ENCODE measurements at places on chromosomes 11 and 22.

DNA sequence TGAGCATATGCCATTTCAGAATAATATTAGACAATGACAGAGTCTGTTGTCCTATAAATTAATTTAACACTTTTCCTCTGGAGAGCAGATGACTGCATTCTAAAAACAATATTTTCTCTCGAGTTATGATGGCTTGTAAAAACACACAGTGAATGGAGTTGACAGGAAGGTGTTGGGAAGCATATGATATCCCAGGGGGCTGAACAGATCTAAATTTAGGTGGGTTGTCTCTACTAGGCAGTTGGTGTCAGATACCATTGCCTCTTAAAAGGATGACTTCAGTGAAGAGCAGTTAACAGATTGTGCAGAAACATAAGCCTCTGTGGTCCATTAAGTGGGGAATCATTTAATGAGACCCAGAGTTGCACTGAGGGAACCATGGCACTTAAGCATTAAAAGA lies 30.7 kb downstream of the SVIP start:
- DNase-seq = no peak

GRCh38 chr22:26735019-26735409 lies 77.6 kb downstream of the MIAT start:
- no peak for DNase-seq

DNA sequence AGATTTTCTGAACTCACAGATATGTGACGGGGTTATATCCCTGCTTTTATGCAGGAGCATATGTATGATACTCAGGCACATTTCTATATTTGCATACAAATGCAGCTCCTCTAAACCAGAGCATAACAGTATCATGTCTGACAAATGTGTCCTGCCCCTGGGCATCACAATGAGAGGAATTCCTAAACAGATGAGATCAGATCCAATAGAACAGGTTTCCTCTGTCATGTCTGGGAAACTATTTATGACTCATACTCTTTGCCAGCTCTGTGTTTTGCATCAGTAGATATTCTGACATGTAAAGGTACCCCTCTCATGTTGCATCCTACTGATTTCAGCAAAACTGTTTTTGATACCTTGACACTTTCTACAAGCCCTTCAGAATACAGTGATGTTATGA lies 29.4 kb downstream of the SYT9 start:
- DNase-seq = peak; percentile 29

DNA sequence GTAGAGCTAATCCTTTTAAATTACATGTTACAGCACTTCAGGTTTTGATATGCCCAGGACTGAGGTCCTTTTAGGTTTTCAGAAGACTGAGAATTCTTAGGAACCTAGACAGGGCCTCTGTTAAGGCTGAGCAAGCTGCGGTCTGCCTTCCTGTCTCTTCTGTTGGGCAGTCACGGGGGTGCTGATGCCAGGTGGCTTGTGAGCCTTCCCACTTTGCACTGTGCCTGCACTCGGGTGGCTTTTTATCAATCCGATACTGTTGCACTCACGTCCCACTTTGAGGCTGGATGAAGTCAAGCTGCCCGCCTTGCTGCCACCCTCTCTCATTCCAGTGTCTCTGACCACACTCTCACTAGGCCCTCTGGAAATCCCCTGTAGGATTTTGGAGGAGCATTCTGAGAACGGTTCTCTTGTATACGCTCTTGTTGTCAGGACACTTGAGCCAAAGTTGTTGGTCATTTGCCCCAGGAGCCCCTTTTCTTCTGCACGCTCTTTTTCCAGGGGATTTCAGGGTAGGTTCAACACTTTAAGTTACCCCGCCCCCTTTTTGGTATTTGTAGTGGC lies 141.8 kb downstream of the TEAD1 start:
- DNase-seq = no peak

DNA sequence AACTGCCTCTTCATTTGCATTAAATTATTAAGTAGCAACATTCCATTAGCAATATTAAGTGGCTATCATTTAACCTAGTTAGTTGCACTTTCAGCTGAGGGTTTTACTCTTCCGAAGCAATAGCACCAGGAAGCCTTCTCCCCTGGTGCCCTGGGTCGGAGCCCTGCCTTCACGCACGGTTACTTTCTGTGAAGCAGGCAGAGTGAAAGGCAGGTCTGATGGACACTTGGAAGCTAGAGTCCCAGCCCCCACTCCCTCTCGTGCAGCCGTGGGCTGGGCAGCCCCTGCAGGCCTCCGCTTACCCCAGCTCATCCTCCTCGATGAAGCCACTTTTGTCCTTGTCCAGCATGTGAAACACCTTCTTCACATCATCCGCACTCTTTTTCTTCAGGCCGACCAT lies 2.0 kb downstream of the PVALB start:
- DNase-seq = no peak

DNA sequence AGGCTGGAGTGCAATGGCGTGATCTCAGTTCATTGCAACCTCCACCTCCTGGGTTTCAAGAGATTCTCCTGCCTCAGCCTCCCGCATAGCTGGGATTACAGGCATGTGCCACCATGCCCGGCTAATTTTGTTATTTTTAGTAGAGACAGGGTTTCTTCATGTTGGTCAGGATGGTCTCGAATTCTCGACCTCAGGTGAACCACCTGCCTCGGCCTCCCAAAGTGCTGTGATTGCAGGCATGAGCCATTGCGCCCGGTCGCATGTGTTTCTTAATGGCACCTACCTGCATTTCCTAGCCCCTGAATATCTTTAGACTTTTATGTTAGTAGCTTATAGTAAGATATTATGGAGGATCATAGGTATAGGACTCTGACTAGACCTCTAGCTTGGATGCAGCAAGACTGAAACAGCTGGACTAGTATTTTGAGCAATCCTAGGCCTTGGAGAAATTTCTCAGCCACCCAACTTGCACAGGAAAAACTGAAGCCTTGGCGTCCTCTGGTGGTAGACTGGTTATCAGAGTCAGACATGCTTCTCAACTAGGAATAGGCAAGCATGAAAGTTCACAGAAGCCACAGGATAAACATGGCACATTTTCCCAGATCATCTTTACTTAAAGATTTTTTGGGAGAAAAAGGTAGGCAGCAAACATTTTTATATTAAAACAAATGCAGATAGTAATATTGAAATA lies 22.7 kb upstream of the C1QTNF4 start:
- peak; percentile 52 for DNase-seq

GRCh38 chr11:113553235-113553634 lies 78.0 kb upstream of the DRD2 start:
- DNase-seq = peak; percentile 59

DNA sequence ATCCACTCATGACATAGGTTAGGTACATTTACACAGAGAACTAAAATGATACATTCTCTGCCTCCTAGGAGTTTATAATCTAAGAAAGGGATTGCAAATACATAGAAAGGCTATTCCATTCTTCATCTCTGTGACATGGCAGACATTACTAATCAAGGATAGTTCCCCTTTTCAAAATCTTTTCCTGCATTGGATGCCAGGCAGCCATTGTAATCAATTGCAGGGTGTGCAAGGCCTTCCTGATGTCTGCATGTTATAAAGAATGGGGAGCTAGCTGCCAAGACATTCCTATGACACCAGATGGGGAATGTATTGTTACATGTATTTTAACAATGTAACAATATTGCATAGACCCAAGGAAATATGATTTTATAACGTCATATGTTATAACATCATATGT lies 82.0 kb downstream of the KIRREL3 start:
- DNase-seq = no peak

- DNase-seq = no peak
These were observed 81.6 kb upstream of the SORL1-AS1 start for GRCh38 chr11:121534131-121535093.

DNA sequence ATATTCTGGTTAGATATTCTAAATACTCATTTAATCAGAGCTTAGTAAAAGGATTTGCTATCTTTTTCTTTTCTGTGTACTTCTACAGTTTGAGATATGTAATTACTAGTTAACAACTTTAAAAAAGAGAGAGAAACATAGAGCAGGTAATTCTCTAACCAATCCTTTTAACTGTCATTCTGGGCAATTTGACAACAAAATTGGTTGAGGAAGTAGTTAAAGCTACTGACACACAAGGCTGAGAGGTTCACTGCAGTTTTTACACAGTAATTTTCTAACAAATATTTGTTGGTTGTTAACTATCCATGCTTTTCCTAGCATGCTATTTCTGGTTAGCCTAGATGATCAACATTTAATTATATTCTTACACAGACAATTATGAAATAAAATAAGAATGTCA lies 3.6 kb downstream of the SOX6 start:
- no peak for DNase-seq

DNA sequence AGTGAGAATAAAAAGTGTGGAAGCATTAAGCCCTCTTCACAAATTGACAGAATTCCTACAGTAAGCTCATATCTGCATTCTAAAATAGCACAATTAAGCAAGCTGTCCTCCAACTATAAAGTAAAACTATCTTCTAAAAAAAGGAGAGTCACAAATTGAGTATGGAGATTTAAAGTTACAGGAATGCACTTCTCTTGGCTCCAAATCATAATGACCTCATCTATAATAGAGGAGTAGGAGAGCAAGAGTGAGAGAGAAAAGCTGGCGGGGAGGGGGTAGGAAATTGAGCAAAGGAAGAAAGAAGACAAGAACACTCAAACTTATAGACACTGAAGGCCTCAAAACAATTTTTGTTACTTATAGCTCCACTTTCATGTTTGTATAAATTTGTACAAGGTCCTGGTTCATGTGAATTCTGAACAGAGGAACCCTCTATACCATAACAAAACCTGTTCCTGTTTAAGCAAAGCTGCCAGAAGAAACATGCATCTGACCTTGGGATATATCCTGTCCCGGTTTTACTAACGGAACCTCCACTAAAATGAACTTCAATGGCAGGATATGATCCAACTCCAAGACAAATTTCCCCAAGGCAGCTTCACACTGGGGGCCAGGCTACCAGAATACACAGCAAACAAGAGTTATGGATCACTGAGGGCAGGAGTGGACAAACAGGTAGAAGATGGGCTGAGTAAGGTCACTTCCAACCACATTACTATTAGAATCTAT lies 37.2 kb downstream of the SLC35F2 start:
- no peak for DNase-seq

GRCh38 chr11:109046284-109046992 lies 375.6 kb upstream of the C11orf87 start:
- no peak for DNase-seq

- no peak for DNase-seq
These were observed 14.2 kb downstream of the IFT27 start for GRCh38 chr22:36761553-36762240.

DNA sequence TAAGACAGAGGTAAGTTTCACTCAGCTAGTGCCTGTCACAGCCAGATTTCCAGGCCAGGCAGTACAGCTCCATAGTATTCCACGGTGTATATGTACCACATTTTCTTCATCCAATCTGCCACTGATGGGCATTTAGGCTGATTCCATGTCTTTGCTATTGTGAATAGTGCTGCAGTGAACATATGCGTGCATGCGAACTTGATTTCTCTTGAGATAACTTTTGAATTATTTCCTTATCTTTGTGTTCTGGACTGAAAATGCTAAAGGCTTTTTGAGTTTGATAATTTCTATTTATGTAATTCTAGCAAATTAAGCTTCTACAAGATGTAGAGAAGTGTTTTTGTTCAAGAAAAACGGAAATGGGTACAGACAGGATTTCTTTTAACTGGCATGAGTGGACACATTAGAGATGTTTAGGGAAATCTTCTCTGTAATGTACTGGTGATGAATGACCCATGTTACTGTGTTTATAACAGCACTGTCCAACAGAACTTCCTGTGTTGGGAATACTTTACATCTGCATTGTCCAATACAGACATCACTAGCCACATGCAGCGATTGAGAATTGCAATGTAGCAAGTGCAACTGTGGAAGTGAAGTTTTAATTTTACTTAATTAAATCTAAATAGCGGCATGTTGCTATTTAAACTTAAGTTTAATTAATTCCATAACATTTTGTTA lies 151.3 kb downstream of the CADM1 start:
- no peak for DNase-seq

DNA sequence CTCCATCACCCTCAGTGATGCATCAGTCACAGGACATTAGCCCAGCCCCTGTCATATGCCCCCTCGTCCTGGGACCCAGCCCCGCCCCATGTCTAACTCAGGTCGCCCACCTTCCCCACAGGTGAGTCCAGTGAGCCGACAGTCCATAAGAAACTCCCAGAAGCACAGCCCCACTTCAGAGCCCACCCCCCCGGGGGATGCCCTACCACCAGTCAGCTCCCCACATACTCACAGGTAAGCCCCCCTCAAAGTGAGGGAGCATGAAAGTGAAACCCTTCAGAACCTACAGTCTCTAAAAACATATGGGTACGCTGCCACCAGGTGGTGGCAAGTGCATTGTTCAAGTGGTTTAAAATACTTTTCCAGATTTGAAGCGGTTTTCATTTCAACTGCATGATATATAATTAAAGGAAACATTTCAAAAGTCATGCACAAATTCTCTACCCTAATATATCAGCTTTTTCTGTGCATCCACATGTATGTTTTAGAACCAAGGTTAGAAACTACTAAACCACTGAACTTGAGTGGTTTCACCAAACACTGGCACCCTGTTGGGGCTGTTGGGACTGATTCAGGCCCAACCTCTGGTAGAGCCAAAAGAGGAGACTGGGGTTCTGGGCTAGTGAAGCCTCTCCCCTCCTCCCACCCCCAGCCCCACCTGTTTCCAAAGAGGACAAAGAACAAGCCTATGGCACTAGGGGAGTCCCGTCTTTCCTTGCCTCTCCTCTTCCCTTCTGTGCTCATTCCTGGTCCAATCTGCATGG lies 17.3 kb downstream of the EPS8L2 start:
- peak; percentile 66 for DNase-seq

GRCh38 chr22:40423882-40424640 lies 53.7 kb downstream of the SGSM3 start:
- no peak for DNase-seq

DNA sequence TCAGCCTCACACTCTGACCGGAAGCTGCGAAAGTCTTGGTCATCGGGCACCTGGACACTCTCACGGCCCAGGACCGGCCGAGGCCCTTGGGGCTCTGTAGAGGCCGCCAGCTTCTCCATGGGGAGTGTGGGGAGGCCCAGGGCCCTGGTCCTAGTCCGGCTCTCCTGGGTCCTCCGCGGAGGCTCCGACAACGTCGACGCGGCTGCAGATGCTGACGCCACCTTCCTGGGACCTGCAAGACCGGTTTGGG lies 12.9 kb downstream of the STARD10 start:
- peak; percentile 68 for DNase-seq

- no peak for DNase-seq
These were observed 135.8 kb upstream of the FIBIN start for GRCh38 chr11:26858098-26858497.

- no peak for DNase-seq
These were observed 805.7 kb downstream of the METTL15 start for GRCh38 chr11:28913883-28914282.

DNA sequence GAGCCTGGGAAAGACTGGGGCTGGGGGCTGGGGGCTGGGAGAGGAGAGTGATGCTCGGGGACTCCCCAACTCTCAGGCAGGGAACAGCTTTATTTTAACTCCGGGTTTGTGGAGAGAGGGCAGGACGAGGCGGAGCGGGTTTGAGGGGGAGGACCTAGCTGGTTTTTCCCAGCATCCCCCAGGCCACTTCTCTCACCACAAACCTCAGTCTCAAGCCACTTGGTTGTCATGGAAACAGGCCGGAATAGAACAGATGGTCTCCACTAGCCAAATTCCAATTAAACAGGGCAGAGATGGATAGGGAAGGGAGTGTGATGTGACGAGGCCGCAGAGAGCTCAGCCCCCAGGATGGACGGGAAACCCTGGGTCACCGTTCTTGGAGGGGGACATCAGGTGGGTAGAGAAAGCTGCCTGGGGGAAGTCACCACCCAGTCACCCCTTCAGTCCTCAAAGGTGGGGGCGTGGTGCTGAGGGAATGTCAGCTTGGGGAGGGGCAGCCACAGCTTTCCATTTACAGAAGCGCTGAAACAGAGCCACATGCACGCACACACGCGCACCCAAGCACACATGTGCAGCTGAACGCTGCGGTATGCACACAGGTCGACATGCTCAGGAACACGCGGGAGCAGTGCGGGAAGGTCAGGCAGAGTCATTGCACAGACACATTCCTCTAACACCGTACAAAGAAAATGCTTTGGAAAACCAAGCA lies 19.2 kb downstream of the NECTIN1 start:
- peak; percentile 75 for DNase-seq
